A673 (cell line): ENCODE measurements at places on chromosomes 4 and X.

GRCh38 chr4:102543030-102543928 is 42.1 kb downstream of the NFKB1 start:
- DNase-seq, result no peak

- DNase-seq, result no peak
Measured at GRCh38 chr4:102761296-102761701, 531 bp upstream of the MANBA start.

GRCh38 chr4:156635051-156635450 is 336.5 kb downstream of the PDGFC start:
- DNase-seq, result no peak

- DNase-seq, result no peak
Measured at GRCh38 chr4:17068392-17068791, 169.9 kb upstream of the LDB2 start.

DNA sequence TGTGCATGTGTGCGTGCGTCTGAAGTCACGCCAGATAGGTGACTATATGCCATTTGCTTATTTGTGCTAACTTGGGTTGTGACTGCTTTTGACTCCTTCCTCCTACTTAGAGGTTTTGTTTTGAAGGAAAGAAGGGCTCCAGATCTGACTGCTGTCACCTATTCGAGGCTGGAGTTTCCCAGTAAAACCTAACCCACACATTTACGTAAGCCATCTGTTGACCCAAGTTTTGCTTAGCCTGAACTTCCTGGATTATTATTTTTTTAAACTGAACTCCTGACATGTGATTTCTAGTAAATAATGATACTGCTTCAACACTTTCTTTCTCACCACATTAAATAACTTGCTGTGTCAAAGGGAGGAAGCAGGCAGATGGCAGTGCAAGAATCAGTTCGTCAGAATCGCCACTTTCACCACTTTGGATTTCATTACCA is 41.5 kb downstream of the DTHD1 start:
- no peak for DNase-seq

DNA sequence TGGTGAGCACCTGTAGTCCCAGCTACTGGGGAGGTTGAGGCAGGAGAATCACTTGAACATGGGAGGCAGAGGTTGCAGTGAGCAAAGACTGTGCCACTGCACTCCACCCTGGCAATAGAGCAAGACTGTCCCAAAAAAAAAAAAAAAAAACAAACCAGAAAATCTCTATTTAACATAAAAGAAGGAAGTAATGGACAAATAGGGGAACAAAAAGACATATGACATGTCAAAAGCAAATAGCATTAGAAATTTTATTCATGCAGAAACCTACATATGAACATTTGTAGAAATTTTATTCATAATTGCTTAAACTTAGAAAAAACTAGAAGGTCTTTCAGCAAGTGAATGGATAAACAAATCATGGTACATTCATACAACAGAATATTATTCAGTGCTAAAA is 97.1 kb upstream of the SH3RF1 start:
- DNase-seq, result no peak

DNA sequence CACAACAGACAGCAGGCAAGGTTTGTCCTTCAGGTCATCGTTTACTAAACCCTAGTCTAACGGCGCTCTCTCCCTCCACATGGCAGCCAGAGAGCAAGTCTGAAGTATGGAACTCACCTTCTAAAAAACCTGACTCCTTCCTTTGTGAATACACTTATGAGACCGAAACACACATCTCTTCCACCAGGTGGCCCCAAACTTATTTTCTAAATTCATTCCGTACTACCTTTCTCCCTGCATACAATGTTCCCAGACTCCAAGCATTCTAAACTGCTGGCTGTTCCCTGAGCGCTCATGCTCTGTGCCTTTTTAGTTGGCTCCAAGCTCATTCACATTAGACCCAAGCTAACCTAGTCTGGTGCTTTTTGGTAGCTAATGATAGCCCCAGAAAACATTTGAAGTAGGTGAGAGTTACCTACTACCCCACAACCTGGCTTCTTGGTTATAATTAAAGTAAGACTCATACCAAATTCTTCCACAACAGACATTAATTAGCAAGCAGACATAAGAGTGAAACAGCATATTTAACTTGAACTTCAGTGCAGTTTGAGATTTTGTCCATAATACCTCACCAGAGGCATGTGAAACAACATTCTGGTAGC is 67.6 kb upstream of the DCLK2 start:
- DNase-seq, result peak; percentile 76

GRCh38 chr4:40992472-40993295 is 221.7 kb downstream of the APBB2 start:
- DNase-seq, result peak; percentile 56

- no peak for DNase-seq
Measured at GRCh38 chr4:125714845-125715244, 400.1 kb downstream of the FAT4 start.

GRCh38 chr4:179307297-179308136 is 1865.3 kb upstream of the AGA start:
- peak; percentile 56 for DNase-seq

- peak; percentile 41 for DNase-seq
Measured at GRCh38 chr4:55947912-55948725, 626 bp upstream of the CEP135 start.

- DNase-seq, result no peak
Measured at GRCh38 chr4:73988061-73988460, at the start of gene PPBP. Gene PPBP (minus strand): TSS chr4:73988190. CDS start chr4:73988103, 87 bp downstream.

DNA sequence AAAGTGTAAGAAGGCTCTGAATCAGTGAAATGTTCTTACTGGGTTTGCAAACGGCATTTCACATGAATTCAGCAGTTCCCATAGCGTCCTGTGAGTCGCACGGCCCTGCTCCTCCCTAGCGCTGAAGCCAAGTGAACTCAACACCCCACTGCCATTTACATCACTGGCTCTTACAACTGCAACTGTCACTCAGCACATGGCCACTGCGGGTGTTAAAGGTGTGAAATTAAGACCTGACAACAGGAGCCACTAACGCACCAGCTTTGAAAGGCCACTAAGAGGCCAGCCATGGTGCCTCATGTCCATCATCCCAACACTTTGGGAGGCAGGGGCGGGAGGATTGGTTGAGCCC is 31.7 kb downstream of the RNF212 start:
- DNase-seq, result no peak

GRCh38 chr4:106868381-106869035 is 167.6 kb downstream of the DKK2 start:
- DNase-seq, result peak; percentile 73

DNA sequence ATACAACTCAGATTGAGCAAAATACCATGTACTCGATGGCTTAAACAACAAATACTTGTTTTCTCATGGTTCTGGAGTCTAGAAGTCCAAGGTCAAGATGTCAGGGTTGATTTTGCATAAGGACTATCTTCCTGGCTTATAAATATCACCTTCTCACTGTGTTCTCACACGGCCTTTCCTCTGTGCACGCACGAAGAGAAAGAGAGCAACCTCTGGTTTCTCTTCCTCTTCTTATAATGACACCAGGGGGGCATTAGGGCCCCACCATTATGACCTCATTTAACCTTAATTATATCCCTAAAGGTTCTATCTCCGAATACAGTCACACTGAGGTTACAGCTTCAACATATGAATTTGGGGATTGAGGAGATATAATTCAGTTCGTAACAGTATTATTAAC is 504.0 kb downstream of the MAGEE1 start:
- no peak for DNase-seq

GRCh38 chr4:34469516-34469915 is 1774.8 kb downstream of the ARAP2 start:
- DNase-seq, result no peak

GRCh38 chrX:110462957-110463356 is 104.3 kb downstream of the RTL9 start:
- DNase-seq, result no peak

- DNase-seq, result no peak
Measured at GRCh38 chrX:19070555-19070994, 51.7 kb downstream of the ADGRG2 start.

GRCh38 chr4:133147921-133148689 is 989 bp upstream of the PCDH10 start:
- peak; percentile 79 for DNase-seq

DNA sequence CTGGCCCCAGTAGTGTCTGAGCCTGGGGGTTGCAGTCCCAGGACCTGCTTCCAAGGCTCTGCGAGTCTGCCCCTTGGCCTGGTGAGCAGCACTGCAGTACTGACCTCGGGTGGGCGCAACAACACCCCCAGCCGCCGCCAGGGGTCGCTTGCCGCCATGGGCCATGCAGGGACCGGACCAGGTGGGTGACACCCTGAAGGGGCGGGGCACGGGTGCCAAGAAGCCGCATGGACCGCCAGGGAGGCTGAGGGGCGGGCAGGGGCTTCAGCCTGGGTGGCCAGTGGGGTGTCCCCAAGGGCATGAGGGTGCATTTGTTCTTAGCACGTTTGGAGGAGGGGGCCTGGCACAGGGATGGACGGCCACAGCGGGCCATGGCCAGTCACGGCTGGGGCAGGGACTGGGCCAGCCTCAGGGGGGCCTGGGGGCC is 25.0 kb downstream of the TACC3 start:
- peak; percentile 83 for DNase-seq

- no peak for DNase-seq
Measured at GRCh38 chr4:165301833-165302232, 25.6 kb upstream of the MSMO1 start.

DNA sequence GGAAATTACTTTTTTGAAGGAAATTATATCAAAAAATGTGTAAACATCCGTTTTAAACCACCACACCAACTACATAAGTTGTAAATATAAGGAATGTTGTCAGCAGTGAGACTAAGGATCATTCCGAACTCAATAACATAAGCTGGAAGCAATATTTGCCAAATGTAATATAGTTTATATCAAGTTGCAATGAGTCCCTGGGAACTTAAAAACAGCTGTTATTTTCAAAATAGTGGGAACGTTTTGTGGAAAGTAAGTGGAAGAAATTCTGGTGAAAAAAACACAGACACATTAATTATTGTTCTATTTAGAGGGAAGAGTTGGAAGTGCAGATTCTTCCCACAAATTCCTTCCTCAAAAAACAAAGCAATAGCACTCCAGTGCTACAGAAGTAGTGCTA is 444.3 kb downstream of the NAP1L3 start:
- no peak for DNase-seq

GRCh38 chrX:134013092-134013497 is 27.7 kb upstream of the GPC3 start:
- peak; percentile 64 for DNase-seq

DNA sequence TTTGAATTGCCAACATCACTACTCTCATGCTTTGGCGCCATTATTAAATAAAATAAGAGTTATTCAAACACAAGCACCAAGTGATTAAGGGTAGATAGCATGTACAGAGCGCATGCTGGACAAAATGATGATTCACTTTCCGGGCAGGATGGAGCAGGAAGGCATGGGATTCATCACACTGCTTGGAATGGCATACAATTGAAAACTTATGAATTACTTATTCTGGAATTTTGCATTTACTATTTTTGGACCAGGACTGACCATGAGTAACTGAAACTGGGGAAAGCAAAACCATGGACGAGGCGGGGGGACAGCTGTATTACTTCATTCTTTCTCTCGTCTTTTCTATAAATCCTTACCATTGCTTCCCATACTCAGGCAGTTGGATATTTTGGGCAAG is 28.5 kb upstream of the FGF5 start:
- DNase-seq, result no peak
